ENCODE measurements at places on chromosomes 7 and 10. TPM values are rescaled to one million over a fixed set of nuclear protein-coding genes. Genes with fewer than 3 reads are reported as not detected.

Gene SERPINE1
- total RNA-seq, result 103 TPM

Gene DDC
- not detected for total RNA-seq

Gene OR2A42
- total RNA-seq, result not detected

Gene FAM170B
- not detected for total RNA-seq

Gene SPDYE9
- total RNA-seq, result not detected

Gene AGR2
- total RNA-seq, result not detected

Gene ANKRD61
- total RNA-seq, result not detected

Gene CYP2C8
- total RNA-seq, result not detected

Gene RBP3
- total RNA-seq, result not detected

Gene PTPRZ1
- total RNA-seq, result not detected

Gene CPXM2
- total RNA-seq, result not detected

Gene EN2
- total RNA-seq, result not detected

Gene SLC18A3
- total RNA-seq, result not detected

Gene GPR37
- not detected for total RNA-seq

Gene UPF2
- total RNA-seq, result 10.3 TPM

Gene ACTR3C
- total RNA-seq, result 0.68 TPM

Gene IQCE
- total RNA-seq, result 32.9 TPM

Gene PLCE1
- total RNA-seq, result 3.2 TPM

Gene FBXO24
- not detected for total RNA-seq
